T follicular helper cell (primary cell): ENCODE measurements at places on chromosomes 16 and 17.
A peak's percentile ranks its signal among the peaks of the same experiment; 100 is the strongest.

GRCh38 chr16:67773099-67773498 lies 33.3 kb downstream of the RANBP10 start:
- no peak for DNase-seq

- peak; percentile 43 for DNase-seq
Measured at GRCh38 chr17:35969558-35970380, 11.5 kb downstream of the CCL16 start.

- no peak for DNase-seq
Measured at GRCh38 chr17:4407216-4407615, 26.5 kb upstream of the SPNS3 start.

DNA sequence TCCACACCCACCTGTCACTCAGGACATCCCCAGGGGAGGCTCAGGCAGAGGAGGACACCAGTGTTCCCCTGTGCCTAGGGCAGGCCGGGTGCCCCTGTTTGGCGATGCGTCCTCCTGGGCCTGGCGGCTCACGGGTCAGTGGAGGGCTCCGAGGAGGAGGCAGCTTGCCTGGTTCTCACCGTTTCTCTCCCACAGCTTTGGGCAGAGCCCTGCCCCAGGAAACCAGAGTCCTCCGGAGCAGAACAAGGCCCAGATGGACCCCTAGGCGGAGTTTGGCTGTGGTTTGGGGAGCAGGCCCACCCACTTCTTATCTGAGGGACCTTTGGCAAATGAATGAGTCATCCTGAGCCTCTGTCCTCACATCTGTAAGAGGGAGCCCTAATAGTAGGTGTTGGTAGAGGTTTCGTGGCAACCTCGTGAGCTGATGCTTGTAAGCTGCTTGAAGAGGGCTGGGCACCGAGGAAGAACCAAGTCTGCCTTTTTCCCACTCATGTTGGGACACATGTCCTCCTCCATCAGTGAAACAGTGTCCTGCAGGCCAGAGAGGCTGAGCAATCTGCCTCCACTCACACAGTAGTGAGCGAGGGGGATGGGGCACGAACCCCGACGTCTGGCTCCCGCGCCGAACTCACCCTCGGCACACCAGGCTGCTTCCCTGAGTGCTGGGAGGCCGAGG lies 247.0 kb upstream of the CIBAR2 start:
- no peak for DNase-seq

DNA sequence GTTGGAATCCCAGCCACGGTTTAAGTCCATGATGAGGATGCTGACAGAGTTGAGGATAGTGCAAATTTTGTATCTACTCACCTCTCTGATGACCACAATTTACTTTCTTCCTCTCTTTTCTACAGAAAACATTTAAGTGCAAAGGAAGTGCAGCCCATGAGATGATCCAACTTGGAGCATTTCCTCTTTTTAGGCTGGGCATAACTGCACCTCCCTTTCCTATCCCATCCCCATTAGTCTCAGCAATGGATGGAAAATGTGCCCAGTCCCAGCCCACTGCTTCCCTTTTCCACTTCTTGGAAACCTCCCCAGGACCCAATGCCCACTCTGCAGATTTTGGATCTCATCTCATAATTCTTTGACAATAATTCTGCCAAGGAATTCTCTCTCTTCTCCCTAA lies 16.6 kb upstream of the CCL8 start:
- DNase-seq, result no peak

DNA sequence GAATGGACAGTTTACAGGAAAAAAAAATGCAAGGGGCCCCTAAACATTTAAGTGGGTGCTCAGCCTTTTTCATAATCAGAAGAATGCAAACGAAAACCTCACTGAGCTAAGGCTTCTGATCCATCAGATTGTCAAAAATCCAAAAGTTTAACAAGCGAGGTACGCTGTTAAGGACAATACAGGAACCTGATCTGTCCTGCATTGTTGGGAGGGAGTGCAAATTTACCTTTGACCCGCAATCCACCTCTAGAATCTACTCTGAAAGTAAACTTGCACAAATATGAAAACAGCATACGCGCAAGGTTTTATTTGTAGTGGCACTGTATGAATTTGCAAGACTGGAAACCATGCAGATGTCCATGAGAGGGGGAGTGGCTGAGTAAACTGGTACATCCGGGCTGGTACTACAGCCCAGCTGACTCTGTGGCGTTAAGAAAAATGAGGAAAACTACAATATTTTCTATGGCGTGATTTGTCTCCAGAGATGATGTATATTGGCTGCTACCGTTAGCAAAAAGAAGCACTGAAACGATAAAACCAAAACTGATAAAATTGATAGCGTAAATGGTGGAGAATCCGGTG lies 28.8 kb upstream of the ST6GALNAC1 start:
- no peak for DNase-seq

- DNase-seq, result peak; percentile 84
Measured at GRCh38 chr17:21275579-21276263, 8.8 kb upstream of the MAP2K3 start.

GRCh38 chr16:72291531-72291981 lies 119.6 kb upstream of the PMFBP1 start:
- no peak for DNase-seq

DNA sequence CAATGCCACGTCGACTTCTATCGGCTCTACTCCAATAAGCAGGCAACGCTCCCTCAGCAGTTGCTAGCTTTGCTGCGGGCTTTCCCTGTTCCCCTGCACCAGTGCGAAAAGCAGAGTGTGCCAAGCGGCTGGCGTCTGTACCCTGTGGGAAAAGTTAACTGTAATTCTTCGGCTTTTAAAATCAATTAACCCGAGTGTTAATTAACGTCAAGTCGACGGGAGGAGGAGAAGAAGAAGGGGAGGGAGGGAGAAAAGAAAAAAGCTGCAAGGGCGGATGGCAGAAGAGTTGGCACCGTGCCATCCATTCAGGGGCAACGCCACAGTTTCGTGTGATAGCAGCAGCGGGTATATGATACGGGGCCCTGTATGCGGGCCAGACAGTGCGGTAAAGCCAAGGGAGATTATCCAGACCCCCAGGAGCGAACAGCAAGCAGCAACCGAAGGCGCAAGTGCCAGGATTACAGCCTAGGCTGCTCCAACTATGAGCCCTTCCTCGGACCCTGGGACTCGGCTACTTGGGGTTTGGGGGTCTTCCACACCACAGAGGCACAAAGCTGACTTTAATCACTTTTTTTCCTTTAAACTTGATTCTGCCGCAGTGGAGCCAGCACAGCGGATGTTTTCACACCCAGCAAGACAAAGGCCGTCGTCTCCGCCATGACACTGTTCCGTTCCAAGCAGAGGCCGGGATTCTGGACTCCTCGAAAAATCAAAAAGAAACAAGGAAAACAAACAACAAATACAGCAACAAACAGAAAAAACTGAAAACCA lies 253.8 kb upstream of the PMFBP1 start:
- DNase-seq, result no peak

- DNase-seq, result no peak
Measured at GRCh38 chr16:14109782-14110727, 38.9 kb downstream of the MRTFB start.

DNA sequence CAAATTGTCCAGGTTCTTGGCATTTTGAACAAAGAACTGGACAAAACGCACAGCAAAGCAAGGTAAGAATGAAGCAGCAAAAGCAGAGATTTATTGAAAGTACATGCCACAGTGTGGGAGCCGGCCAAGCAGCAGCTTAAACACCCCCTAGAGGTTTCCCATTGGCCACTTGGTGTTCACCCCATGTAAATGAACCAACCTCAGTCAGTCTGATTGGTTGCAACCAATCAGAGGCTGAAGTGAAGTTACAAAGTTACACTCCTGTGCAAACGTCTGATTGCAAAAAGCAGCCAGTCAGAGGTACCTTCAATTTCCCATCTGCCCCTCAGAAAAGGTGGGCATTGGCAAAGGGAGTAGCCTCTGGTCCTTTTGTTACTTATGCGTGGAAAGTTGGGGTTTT lies 8.8 kb upstream of the ZNF263 start:
- DNase-seq, result no peak

DNA sequence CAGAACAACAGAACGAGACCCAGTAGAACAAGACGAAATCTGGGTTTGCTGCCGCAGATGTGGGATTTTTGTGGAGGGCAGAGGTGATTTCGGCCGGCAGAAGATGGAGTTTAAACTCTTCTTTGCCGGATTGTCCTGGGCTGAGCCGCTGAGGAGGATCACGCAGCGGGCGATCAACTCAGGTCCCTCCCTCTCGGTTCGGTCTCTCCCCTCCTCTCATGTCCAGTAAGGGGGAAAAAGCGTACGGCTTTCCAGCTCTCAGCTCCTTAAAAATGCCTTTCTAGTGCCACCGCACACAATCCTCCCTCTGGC lies 2.5 kb downstream of the PHF12 start:
- DNase-seq, result no peak

- DNase-seq, result peak; percentile 45
Measured at GRCh38 chr17:82228842-82229697, at the start of gene SLC16A3. Gene SLC16A3, plus strand, starts transcription at chr17:82229042. Its CDS starts 6,967 bp downstream, at chr17:82236009.
